Vagina (tissue), 2 donors: ENCODE measurements at places on chromosomes 4 and X.

- no peak for DNase-seq
Observed at GRCh38 chr4:180766045-180766444, 1477.2 kb upstream of the TENM3 start.

DNA sequence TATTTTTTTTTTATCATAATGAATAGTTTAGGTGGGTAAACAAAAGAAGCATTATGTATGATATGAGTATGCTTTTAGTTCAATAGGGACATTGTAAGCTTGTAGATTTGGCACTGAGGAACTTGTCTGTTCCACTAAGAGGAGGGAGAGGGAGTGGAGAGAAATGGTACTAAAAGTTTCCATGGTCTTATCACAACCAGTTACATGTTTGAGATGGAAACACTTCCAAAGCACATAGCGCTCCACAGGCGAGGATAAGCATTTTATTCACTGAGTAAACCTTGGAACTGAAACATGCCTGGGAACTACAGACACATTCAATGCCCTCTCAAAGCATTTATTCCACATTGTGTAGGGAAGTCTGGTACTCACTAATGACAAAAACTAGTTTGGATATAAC is 15.5 kb downstream of the MYOZ2 start:
- no peak for DNase-seq

GRCh38 chrX:129833153-129833990 is 10.3 kb downstream of the ZDHHC9 start:
- no peak for DNase-seq

DNA sequence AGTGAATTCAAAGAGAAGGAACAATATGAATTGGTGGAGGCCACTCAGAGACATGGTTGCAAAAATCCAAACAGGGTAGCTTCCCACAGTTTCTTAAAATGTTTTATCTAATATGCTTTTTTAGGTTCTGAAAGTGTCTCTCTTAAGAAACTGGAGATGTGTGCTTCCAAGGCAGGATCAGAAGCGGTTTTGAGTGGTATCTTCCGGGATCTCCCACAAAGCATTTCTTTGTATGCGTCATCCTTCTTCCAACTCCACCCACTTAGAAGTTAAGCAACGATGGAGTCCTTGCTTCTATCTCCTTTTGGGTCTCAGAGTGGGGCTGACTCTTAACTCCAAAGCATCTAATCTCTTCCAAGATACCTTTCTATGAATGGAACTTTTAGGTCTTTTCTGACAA is 196.7 kb downstream of the MID1 start:
- DNase-seq = no peak

DNA sequence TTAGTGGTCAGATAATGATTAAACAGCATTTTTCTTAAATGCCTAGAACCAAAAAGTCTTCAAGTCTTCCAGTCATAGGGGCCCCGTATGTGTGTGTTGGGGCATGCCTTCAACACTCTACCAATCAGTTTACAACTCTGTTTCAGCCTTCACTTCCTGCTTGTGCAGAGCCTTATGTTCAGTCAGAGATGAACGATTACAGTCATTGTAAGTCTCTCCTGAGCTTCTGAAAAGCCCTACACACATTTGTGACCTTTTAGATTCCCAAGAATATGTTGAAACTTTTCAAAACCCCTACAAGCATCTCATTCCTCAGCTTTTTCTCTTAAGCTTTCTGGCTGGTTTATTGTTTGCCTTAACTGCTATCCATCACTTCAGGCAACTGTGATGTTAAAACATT is 591.2 kb downstream of the ZNF674 start:
- no peak for DNase-seq

- no peak for DNase-seq
Observed at GRCh38 chr4:15144249-15144966, 142.1 kb downstream of the CPEB2 start.
